ENCODE measurements at places on chromosomes 1 and 21.
A peak's percentile ranks its signal among the peaks of the same experiment; 100 is the strongest.

DNA sequence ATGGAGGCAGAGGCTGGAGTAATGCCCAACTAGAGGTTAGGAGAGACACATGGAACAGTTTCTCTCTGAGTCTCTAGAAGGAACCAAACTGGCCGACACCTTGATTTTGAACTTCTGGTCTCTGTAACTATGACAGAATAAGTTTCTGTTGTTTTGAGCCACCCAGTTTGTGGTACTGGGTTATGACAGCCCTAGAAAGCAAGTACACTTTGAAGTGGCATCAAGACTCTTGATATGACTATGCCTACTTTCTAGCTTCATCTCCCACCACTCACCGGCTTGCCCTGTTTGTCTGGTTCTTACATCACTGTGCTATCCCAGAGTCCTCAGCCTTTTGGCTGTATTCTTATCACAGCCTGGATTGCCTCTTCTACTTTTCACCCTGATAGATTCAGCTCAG is 230.3 kb upstream of the USP24 start:
- DNase-seq: no peak

DNA sequence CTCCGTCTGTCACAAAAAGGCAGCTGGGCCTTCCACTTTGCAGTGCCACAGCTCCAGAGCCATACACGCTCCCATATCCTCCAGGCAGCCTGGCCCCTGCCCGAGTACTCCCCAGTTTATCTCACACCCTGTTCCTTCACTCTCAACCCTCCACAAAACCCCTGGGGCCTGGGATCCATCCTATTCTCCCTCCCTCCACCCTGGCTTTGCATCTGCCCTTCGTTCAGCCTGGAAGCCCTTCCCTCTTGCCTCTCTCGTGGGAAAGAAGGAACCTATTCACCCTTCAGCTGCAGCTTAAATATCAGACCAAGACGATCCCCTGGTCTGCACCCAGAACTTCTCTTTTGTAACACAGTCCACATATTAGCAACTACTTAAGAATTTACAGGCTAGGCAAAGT is 56.7 kb downstream of the CAMK2N1 start:
- no peak for DNase-seq

DNA sequence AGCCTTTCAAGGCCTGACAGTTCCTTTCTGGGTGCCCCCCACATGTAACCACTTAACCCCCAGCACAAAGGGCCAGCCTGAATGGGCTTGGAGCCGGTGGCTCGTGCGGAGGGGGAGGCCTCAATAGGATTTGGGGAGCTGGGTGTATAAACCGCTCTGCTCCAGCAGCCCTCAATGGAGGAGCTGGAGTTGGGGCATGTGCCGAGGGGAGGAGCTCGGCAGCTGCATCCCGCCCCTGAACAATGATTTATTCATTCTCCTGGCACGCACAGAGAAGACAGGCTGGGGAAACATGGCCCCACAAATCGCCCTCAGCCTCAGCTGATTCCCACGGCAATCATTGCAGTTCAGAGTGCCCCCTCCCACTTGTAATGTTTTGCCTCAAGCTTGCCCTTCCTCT is 6.9 kb upstream of the C1orf216 start:
- DNase-seq: no peak

- DNase-seq: peak; percentile 44
Measured at GRCh38 chr1:12075195-12076114, 12.4 kb downstream of the TNFRSF8 start.

DNA sequence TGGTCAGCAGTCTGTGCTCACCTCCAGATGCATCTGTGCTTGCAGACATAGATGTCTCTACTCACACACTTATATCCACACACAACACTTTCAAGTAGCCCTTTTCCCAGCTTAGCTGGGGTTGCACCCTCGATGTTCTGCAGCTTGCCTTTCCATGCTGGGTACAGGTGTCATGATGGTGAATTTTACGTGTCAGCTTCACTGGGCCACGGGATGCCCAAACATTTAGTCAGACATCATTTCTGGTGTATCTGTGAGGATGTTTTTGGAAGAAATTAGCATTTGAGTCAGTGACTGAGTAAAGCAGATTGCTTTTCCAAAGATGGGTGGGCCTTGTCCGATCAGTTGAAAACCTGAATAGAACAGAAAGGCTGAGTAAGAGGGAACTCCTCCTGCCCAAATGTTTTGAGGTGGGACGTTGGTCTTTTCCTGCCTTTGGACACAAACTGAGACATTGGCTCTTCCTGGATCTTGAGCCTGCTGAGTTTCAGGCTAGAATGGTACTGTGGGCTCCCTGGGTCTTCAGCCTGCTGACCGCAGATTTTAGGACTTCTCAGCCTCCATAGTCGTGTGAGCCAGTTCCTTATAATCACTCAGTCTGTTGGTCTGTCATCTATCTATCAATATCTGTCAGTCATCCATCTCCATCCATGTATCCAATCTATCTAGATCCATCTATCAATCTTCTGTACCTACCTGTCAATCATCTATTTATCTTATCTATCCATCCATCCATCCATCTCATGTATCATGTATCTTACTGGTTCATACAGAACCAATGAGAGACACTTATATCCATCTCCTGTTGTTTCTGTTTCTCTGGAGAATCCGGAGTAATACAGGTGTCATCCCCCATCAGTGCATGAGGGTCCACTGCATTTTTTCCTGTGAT is 12.7 kb upstream of the OBSCN start:
- no peak for DNase-seq

GRCh38 chr1:36225283-36225899 is 1.1 kb downstream of the THRAP3 start:
- DNase-seq: peak; percentile 42

DNA sequence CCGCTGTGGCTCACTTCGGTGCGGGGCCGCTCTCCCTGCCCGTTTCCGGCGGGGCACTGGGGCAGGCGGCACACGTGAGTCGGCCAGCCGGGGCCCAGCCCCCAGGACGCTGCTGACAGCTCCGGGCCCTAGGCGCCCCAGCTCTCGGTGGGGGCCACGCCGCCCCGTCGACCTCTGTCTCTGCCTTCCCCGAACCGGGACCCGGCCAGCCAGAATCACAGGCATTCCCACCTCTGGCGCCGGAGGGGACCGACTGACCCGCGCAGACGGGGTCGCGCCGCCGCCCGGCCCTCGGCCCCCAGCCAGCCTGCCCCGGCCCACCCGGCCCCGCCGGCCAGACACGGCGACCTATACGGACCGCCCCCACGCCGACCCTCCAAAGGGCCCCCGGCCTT is 755 bp downstream of the SCMH1 start:
- peak; percentile 65 for DNase-seq

DNA sequence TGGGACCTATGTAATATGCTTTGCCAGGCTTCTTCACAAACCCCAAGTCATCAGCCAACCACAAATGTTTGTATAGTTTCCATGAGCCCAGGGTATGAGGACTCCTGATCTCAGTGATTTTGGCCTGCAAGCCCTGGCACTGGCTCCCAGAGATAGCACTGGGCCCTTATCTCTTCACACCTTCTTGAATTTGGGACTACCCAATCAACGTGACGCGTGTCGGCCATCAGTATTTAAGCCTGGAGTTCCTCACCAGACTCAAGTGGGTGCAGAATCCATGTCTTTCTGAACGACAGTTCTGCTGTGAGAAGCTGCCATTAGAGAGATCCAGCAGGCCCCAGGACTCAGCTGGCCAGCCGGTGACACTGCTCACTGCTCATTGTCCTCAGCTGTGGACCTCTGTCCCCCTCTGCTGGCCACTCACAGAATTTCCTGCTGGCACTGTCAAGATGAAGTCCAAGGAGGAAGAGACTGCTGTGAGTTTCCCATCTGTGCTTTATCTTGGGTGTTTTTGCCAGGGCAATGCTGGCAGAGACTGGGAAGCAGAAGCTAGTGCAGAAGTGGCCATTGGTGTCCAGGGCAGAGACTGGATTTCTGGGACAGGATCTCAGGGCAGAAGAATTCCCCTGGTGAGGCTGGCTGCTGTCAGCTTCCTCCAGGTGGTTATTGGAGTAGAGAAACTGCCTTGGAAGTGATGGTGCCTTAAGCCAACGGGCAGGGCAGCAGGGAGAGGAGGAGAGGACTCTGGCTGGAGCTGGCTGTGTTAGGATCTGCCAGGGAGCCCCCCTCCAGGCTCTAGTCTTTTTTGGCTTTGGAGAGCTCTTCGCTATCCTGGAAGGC is 28.4 kb downstream of the TMCC2 start:
- peak; percentile 99 for DNase-seq

GRCh38 chr1:199976496-199977144 is 50.9 kb upstream of the NR5A2 start:
- no peak for DNase-seq

GRCh38 chr21:34858559-34858958 is 189.8 kb downstream of the CLIC6 start:
- DNase-seq: no peak

DNA sequence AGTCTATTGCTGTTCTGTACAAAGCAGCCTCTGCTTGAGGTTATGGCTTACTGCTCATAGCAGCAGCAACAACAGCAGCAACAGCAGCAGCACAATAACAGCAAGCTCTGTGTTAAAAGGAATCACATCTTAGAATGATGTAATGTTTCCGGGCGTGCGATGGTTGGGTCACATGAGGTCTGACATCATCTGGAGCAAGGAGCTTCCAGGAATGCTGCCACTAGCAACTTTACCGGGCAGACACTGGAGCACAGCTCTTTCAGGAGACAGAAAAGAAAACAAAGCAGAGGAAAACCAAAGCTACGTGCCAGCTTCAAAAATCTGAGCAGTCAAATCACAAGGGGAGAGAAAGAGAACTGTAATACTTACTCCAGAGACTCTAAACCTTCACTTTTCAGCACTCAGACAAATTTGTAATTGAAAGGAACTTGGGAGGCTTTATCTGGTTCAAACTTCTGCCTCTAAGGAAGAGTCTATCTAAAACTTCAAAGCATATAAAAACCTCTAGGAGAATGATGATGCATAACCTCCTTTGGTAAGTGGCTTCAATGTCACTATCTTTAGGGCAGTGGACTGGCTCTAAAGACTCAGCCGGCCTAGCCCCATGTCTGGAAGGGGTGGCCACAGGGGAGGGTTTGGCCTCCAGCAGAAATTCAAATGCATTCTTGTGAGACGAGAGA is 28.3 kb upstream of the RAB3GAP2 start:
- no peak for DNase-seq

DNA sequence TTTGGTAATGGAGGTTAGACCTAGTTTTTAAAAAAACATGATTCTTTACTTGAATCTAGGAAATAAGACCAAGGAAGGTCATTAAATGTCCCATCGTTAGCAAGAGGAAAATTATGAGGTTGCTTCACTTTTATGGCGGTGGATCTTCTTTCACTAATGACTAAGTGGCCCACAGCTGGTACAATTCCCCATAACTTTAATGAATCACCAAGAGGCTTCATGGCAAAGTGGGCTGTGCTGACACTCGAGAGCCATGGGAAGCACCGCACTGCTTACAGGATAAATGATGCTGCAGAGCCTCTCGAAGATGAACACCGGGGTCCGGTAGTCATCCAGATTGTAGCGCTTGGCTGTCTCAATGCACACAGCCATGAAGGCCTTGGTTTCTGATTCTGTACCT is 108.8 kb downstream of the UBR4 start:
- no peak for DNase-seq
